ENCODE measurements at places on chromosomes 3 and 15. TPM values are rescaled to one million over a fixed set of nuclear protein-coding genes. Genes with fewer than 3 reads are reported as not detected.

Gene PCOLCE2
- 46.3 TPM for total RNA-seq

DNA sequence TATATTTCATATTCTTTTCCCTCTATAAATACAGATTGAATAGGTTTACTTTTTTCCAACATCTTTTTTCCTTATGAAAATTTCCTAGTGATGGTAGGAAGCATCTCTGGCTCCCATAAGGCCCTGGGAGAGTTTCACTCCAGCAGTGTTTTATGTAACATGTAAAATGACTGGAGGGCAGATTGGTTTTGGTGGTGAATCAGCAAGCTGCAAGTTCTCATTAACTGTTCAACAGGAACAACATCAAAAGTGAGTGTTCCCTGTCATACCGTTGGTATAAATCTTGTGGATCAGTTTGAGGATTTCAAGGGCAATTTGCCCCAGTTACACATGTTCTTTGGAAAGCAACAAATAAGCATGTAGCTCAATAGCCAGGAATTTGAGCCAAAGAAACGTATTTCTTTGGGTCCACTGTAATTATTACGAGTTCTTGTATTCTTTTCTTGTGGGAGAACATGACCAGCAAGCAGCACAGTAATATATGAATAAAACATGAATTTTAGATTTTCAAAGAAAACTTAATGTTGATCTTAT lies 345.7 kb downstream of the SV2B start:
- H3K36me3 ChIP-seq, result no peaks in the 10 kb centered on the region
- no peak overlapping the region for H3K27ac ChIP-seq
- DNase-seq, result no peak

GRCh38 chr3:20837676-20838302 lies 651.8 kb upstream of the SGO1 start:
- H3K36me3 ChIP-seq, result no peaks in the 10 kb centered on the region
- no peak for DNase-seq
- no peaks in the 10 kb centered on the region for H3K4me1 ChIP-seq
- no peaks in the 10 kb centered on the region for H3K27me3 ChIP-seq
- H3K27ac ChIP-seq, result no peak overlapping the region

GRCh38 chr3:122066331-122067213 lies 11.4 kb downstream of the CD86 start:
- no peak for DNase-seq
- H3K4me3 ChIP-seq, result no peak overlapping the region
- no peak overlapping the region for H3K27ac ChIP-seq
- H3K36me3 ChIP-seq, result no peaks in the 10 kb centered on the region
- H3K4me1 ChIP-seq, result no peaks in the 10 kb centered on the region
- no peaks in the 10 kb centered on the region for H3K27me3 ChIP-seq

GRCh38 chr15:40921949-40922607 lies 7.1 kb upstream of the DLL4 start:
- H3K27me3 ChIP-seq, result peaks cover 11% of the 10 kb centered on the region
- no peaks in the 10 kb centered on the region for H3K36me3 ChIP-seq
- H3K27ac ChIP-seq, result peak overlapping the region; percentile 45
- no peak overlapping the region for H3K4me3 ChIP-seq
- peaks cover 39% of the 10 kb centered on the region for H3K4me1 ChIP-seq

DNA sequence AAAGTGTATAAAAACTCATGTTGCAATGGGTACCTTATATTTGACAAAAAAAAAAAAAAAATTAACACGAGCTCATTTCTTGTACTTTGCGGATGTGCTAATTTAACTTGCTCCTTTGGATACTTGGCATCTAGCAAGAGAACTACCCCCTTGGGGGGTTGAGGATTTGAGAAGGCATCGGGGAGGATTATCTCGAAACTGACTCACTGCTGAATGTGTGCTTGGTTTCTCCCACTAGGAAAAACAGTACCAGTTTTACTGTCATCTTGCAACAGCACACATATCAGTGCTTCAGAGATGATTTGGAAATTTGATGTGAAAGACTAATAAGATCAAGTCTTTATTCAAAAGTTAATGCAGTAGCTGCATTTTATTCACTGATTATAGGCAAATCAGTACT lies 891 bp downstream of the EXOG start:
- no peaks in the 10 kb centered on the region for H3K27me3 ChIP-seq
- H3K36me3 ChIP-seq, result no peaks in the 10 kb centered on the region
- peaks cover 6% of the 10 kb centered on the region for H3K4me1 ChIP-seq
- no peak for DNase-seq
- H3K4me3 ChIP-seq, result peak overlapping the region; percentile 71

GRCh38 chr3:181722156-181722555 lies 10.4 kb downstream of the SOX2 start:
- H3K27ac ChIP-seq, result no peak overlapping the region
- no peaks in the 10 kb centered on the region for H3K36me3 ChIP-seq
- H3K4me3 ChIP-seq, result no peak overlapping the region
- peaks cover 13% of the 10 kb centered on the region for H3K4me1 ChIP-seq
- no peak for DNase-seq

GRCh38 chr3:16609927-16610580 lies 4.8 kb upstream of the DAZL start:
- no peaks in the 10 kb centered on the region for H3K27me3 ChIP-seq
- H3K36me3 ChIP-seq, result no peaks in the 10 kb centered on the region
- no peak overlapping the region for H3K27ac ChIP-seq
- H3K4me1 ChIP-seq, result no peaks in the 10 kb centered on the region

Gene GCSAM
- 0.81 TPM for total RNA-seq

DNA sequence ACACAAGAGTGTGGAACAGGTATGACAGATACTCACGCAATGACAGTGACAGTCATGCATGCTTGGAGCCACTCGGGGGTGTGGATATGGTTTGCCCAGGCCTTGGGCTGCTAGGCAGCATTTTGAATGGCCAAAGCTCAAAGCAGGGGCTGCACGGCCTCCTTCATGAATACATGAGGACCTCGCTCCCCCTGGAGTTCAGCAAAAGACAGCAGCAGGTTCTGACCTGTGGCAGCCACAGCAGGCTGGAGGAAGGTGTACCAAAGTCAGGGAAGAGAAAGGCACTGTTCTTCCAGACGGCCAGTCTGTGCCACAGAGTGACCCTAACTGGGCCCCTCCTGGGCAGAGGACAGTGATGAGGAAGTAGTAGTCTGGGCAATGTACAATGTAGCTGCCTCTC lies 88.2 kb upstream of the C2CD4B start:
- H3K27ac ChIP-seq, result no peak overlapping the region
- no peaks in the 10 kb centered on the region for H3K4me1 ChIP-seq
- DNase-seq, result no peak
- no peaks in the 10 kb centered on the region for H3K27me3 ChIP-seq
- no peak overlapping the region for H3K4me3 ChIP-seq

Gene CTXN2
- not detected for total RNA-seq

Gene STRC
- 0.31 TPM for total RNA-seq

GRCh38 chr3:172711454-172711795 lies 558 bp upstream of the NCEH1 start:
- no peak overlapping the region for H3K4me3 ChIP-seq
- H3K36me3 ChIP-seq, result no peaks in the 10 kb centered on the region
- no peak for DNase-seq
- peaks cover 11% of the 10 kb centered on the region for H3K4me1 ChIP-seq

- no peak overlapping the region for H3K4me3 ChIP-seq
- no peaks in the 10 kb centered on the region for H3K36me3 ChIP-seq
- H3K4me1 ChIP-seq, result no peaks in the 10 kb centered on the region
- no peak overlapping the region for H3K27ac ChIP-seq
- no peaks in the 10 kb centered on the region for H3K27me3 ChIP-seq
Observed at GRCh38 chr3:179028408-179028807, 43.2 kb downstream of the ZMAT3 start.

DNA sequence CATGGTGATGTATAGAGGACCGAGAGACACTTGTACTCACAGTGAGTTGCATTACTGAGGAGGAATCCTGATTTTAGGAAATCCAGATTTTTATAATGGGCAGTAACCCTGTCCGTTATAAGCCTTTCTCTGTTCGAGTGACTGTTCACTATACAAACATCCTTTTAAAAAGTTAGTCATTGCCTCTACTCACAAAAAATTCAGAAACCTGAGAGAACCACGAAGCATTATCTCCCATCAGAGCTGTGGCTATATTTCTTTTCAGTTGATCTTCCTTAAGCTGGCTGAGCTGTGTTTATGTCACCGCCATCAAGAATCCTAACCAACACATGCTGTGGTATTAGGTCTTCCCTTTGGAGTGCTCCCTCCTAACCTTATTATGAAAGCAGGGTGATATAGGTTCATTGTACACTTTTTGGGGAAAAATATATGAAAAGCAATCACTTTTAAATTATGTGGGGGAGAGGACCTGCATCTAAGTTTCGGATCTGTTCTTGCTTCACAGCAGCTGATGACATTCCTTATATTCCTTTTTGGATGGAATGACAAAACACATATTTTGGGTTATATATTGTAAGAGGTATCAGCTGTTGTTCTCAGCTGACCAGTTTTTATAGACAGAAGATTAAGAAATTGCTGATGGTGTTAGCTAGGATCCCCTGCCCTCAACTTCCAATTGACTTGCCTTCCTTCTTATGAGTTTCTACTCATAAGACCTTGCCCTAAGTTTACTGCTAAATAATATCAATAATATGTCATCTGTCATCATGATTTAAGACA lies 465.9 kb upstream of the RASGRP1 start:
- H3K4me1 ChIP-seq, result no peaks in the 10 kb centered on the region
- DNase-seq, result no peak
- no peak overlapping the region for H3K4me3 ChIP-seq
- no peak overlapping the region for H3K27ac ChIP-seq

DNA sequence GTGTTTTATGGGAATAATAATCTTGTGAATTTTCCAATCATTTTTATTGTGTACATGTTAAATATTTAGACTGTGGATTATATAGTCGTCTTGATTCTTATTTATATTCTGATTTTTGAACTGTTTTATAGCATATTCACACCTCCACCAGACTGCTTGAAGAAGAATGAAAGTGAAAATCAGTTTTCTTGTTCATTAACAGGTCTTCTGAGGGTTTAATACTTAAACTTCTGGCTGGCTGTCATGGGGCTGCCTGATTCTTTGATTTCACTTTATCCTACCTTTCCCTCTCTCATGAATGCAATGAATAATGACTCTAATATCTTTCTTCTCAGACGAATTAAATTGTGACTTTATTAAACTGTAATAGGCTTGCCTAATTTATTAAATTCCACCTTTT lies 56.2 kb downstream of the ATP2C1 start:
- DNase-seq, result no peak
- peaks cover 7% of the 10 kb centered on the region for H3K36me3 ChIP-seq
- no peak overlapping the region for H3K4me3 ChIP-seq

GRCh38 chr3:187105700-187106099 lies 33.6 kb downstream of the RPL39L start:
- no peak overlapping the region for H3K4me3 ChIP-seq
- DNase-seq, result no peak
- H3K27me3 ChIP-seq, result no peaks in the 10 kb centered on the region
- H3K4me1 ChIP-seq, result peaks cover 6% of the 10 kb centered on the region
- no peaks in the 10 kb centered on the region for H3K36me3 ChIP-seq

GRCh38 chr15:57273402-57273801 lies 102.9 kb upstream of the CGNL1 start:
- H3K4me1 ChIP-seq, result no peaks in the 10 kb centered on the region
- H3K4me3 ChIP-seq, result no peak overlapping the region
- no peak for DNase-seq

- no peak for DNase-seq
- no peak overlapping the region for H3K4me3 ChIP-seq
- H3K4me1 ChIP-seq, result peaks cover 37% of the 10 kb centered on the region
- H3K27me3 ChIP-seq, result no peaks in the 10 kb centered on the region
- H3K27ac ChIP-seq, result no peak overlapping the region
Observed at GRCh38 chr3:42027571-42027970, 63.6 kb upstream of the TRAK1 start.

DNA sequence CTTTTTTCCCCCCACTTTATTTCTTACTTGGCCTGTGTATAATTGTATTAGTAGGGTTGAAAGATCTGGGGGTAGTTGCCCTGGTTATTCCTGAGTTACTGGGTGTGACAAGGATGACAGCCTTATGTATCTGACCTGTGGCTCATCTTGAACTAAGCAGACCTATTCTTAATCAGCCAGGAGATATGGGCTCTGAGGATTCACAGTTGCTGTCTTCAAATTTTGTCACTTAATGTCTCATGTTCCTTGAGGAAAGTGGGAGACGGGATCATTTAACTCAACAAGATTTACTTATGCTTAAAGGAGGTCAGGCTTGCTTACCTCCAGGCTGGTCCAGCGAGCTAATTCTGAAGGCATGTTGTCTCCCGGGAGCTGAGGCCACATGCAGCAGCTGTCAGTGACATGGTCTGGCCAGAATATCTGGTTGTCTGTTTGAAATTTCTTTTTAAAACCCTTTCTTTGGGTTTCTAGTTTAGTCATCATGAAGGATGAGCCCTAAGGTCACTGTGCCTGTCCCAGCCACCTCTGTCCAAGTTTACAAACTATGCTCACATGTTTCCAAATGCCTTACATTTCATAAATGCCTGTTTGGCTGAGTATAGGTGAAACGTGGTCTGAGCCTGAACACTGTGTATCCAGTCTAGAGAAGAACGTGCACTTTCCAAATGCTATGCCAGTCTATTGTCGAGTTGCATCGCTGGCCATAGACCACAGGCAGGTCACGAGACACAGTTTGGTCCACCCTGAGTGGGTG lies 26.8 kb downstream of the LRTM1 start:
- H3K4me3 ChIP-seq, result no peak overlapping the region
- H3K36me3 ChIP-seq, result no peaks in the 10 kb centered on the region
- H3K27me3 ChIP-seq, result no peaks in the 10 kb centered on the region
- H3K4me1 ChIP-seq, result no peaks in the 10 kb centered on the region
- H3K27ac ChIP-seq, result no peak overlapping the region

GRCh38 chr3:153232851-153233271 lies 70.8 kb downstream of the RAP2B start:
- H3K4me1 ChIP-seq, result no peaks in the 10 kb centered on the region
- no peaks in the 10 kb centered on the region for H3K36me3 ChIP-seq
- H3K4me3 ChIP-seq, result no peak overlapping the region
- no peaks in the 10 kb centered on the region for H3K27me3 ChIP-seq
- no peak for DNase-seq
- H3K27ac ChIP-seq, result no peak overlapping the region

- no peaks in the 10 kb centered on the region for H3K36me3 ChIP-seq
- DNase-seq, result no peak
- no peak overlapping the region for H3K4me3 ChIP-seq
- H3K27ac ChIP-seq, result no peak overlapping the region
Observed at GRCh38 chr3:30761374-30761773, 133.1 kb downstream of the GADL1 start.

All from upper lobe of left lung (tissue), 6 donors.